ENCODE measurements at places on chromosomes 7 and 10.

DNA sequence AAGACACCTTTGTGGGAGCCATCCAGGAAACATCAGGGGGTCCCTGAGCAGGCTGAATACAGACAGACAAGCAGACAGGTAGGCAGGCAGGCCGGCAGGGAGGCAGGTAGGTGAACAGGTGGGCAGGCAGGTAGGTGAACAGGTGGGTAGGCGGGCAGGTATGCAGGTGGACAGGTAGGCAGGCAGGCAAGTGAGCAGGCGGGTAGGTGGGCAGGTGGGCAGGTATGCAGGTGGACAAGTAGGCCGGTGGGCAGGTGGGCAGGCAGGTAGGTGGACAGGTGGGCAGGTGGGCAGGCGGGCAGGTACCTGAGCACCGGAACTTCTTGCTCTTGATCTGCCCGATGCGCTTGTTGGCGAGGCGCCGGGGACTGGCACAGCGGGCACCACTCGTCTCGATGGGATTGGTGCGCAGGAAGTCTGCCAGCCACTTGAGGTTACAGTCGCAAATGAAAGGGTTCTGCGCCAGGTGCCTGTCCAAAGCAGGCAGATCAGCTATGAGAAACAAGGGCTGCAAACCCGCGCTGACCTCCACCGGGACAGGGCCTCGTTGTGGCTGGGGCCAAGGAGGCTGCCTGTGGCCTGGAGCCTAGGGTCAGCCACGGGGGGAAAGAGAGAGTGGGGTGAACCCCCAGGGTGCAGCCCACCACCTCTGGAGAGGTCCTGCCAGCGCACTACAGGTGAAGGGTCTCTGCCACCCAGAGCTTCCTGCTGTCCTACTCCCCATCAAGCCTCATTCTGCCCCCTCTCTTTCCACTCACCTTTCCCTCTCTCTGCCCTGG, 136.9 kb downstream of the SLIT1 start:
- DNase-seq: no peak

GRCh38 chr10:53573498-53573897, 800.9 kb upstream of the MBL2 start:
- no peak for DNase-seq

- no peak for DNase-seq
Measured at GRCh38 chr10:2280713-2281300, 543.5 kb upstream of the ADARB2 start.

GRCh38 chr7:30446266-30446665, 32.3 kb downstream of the NOD1 start:
- no peak for DNase-seq

DNA sequence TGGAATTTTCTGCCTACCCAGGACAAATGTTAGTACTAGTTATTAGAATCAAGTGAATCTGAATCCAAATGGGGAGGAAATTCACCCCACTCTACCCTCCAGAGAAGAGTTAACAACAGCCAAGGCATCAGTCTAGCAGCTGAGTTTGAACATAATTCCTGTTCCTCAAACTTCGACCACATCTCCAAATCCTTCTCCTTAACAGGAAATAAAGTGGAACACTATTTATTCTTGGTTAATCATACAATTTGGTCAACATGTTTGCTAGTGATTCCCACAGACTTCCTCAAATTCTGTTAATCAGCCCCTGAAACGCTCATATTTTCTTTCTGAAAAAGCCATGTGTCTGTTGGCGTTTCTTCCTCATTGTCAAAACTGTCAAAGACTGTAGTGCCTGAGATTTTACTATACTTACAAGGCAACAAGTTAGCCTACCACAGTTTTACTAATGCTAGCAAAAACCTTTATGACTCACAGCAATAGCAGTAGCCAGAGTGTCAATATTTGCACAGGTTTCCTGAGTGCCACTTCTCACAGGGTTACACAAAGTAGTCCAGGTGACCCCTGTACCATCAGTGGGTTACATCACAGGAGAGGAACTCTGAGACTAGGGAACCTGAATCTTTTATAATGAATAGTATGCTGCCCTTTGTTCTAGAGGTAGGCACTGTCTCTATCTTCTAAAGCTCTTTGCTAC, 202.9 kb downstream of the GRM3 start:
- peak; percentile 83 for DNase-seq

DNA sequence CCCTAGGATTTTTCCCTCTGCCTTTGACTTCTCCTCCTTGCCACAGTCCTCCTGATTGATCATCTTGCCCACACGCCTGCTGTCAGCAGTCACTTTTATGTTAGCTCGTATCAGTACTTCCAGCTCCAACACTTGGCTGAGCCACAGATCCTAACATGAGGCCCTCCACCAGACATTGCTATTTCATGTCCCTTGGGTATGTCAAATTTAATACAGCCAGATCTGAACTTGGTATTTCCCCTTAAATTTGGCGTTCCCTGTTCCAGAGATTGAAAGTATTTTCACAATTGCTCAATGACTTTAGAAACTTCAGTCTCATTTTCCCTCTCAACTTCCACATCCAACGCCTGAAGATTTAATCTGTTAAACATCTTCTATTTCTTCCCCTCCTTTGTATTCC, 140.4 kb downstream of the RNLS start:
- DNase-seq: no peak

DNA sequence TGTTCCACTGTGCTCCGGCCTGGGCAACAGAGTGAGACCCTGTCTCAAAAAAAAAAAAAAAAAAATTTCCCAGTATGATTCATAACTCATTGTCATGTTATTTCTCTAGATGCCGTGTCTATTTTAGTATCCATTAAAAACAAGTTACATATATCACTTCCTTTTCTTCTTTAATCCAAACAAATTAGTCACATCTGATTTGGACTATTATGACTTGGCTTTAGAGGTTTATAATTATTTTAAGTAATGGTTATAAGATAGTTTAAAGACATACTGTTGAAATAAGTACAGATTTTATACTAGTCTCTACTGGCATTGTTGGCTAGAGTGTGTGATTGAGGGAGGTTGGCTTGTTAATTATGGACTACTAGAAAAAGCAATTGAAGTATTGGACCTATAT, 53.3 kb downstream of the ZMYND11 start:
- no peak for DNase-seq

- DNase-seq: no peak
Measured at GRCh38 chr7:39353615-39354376, 212.4 kb upstream of the YAE1 start.

DNA sequence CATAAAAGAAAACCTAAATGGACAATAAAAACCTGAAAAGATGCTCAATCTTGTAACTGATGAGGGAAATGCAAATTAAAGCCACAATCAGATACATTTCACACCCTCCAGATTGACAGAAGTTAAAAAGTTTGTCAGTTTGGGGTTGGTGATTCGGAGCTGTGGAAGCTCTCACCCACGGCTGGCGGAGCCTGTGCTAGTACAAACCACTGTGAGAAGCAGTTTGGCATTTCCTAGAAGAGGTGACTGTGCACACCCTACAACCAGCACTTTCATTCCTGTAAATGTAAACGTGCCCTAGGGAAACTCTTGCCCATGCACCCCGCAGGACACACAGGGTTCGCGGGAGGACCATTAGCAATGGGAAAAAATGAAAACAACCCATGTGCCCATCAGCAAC, 114.1 kb downstream of the BMS1 start:
- DNase-seq: no peak

DNA sequence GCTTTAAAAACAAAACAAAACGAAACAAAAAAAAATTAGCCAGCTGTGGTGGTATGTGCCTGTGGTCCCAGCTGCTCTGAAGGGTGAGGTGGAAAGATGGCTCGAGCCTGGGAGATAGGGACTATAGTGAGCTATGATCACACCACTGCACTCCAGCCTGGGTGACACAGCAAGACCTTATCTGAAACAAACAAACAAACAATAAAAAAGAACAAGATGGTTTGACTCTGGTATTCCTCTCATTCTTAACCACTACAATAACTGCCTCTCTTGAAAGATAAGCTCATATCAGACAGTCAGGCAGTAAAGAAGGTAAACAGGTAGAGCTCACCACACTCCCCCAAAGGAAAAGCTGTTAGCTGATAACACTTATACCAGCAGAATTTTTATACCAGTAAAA, 14.1 kb upstream of the DUSP5 start:
- no peak for DNase-seq

GRCh38 chr10:69102440-69102839, 14.5 kb downstream of the SRGN start:
- DNase-seq: no peak

GRCh38 chr7:3682028-3682710, 381.1 kb downstream of the SDK1 start:
- no peak for DNase-seq

DNA sequence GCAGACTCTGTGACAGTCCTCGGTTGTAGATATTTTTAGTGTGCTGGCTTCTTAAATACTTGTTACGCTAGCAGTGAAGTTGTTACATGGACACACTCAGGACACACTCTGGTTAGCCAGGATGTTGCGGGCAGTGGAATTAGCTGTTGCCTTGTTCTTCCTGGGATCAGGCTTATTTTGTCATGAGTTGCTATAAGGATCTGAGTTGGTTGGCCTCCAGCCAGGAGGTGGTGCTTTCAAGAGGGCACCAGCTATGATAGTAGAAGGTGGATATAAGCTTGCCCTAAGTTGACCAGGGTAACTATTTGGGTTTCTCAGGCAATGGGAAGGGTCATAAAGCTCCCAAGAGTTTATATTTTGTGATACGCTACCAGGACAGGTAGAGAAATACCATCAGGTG, 150.1 kb upstream of the C1GALT1 start:
- no peak for DNase-seq

DNA sequence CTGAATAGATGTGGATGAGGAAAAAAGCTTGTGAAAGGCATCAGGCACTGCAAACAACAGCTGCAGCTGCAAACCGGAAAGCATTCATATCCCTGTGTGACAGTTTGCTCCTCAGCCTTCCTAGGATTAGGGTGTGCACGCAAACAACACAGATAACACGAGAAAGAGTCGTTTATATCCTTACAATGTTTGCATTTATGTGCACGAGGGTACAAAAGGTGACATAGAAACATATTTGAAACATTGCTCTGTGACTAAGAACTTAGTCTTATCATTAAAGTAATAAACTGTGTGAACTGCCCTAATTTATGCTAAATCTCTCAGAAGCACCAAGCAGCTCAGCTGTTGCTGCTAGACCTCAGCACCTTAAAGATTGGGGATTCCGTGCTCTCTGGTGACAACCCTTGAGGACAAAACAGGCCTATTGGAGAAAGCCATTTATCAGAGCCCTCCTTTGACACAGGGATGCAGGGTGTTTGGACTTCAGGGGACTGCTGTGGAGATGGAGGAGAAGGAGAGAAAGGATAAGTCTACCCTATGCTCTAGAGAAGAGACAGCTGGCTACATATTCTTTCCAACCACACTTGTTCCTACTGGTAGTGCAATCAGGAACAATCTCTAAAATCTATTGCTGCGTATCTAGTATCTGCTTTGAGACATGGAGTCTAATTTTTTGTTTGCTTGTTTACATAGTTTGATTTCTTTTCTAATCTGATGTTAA, 176.2 kb downstream of the GNAT3 start:
- DNase-seq: no peak

DNA sequence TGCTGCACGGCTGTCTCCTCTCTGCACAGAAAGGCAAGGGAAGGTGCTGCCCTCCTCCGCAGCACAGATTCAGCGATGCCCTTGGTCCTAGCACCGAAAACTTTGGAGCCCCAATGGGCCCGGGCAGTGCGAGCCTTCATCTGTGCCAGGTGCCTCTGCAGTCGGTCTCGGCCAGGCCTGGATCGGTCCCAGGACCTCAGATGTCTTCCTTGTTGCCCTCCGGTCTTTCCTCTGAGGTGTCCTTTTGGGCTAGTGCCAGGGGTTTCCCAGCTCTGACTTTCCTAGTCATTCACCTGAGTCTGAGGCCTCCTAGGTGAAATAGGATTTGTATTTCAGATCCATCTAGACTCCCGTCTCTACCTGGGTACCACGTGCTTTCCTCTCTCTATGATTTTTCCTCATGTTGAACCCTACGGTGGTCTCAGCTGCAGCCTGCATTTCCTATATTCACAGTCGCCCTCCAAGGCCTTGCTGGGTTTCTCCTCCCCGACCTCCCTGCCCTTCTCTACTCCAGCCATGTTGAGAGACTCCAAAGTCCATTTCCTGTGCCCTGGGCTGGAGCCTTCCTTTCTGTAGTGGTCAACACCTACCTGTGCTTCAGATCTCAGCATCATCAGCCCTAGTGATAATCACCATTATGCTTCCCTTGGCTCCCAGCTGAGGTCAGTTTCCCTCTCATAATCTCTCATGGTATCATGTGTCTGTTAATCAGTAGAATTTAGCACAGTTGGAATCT, 92.0 kb upstream of the PRSS58 start:
- DNase-seq: no peak

- DNase-seq: no peak
Measured at GRCh38 chr10:59107147-59107546, 69.3 kb upstream of the PHYHIPL start.

- DNase-seq: no peak
Measured at GRCh38 chr10:18436902-18437301, 214.5 kb downstream of the NSUN6 start.

DNA sequence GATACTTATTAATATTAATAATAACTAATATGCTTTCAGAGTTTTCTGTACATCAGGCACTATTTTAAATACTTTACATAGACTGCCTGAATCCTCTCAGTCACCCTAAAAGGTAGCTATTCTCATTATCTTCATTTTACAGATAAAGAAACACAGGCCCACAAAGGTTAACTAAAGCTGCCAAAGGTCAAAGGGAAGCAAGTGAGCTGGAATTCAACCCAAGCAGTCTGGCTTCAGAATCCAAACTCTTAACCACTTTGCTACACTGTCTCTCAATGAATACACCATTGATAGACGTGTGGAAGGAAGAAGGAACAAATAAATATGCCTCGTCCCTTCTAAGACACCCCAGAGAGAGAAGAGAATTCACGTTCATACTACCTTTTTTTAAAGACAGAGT, 52.0 kb downstream of the GFRA1 start:
- DNase-seq: no peak

DNA sequence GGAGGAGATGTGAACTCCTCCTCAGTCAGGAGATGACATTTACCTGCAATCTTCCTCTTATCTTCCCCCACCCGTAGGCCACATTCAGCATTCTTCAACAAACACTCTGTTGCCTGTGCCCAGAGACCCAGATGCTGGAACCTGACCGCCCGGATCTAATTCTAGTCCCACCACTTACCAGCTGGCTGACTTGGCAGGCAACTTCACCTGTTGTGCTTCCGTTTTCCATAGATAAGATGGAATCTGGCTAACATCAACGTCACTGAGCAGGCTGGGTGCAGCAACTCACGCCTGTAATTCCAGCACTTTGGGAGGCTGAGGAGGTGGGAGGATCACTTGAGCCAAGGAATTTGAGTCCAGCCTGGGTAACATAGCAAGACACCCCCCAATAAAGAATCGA, 21.3 kb upstream of the FXYD4 start:
- peak; percentile 47 for DNase-seq

DNA sequence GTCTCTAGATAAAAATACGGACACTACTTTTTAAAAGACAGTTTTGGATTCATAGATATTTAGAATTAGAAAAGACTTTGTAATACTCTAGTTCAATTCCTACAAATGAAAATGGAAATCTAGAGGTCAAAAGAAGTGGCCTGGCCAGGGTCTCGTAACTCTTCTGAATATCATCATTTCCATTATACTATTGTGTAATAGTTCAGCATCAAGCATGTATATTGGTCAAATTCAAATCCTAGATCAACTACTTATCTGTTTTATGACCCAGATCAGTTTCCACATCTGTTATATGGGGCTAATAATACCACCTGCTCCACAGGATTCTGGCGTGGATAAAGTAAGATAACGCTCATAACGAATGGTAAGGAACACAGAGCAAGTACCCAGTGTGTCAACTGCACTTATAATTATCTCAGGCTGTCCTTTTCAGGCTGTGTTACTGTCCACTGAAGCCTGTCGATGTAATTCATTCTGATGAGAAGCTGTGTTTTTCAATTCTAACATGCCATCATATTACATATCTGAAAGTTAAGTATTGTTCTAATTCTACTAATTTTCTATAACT, 54.3 kb downstream of the ARHGAP21 start:
- DNase-seq: no peak
